ENCODE measurements at places on chromosomes 13 and 19. TPM values are rescaled to one million over a fixed set of nuclear protein-coding genes. Genes with fewer than 3 reads are reported as not detected.

Gene ZFP30
- total RNA-seq, result 16.3 TPM

Gene TMEM238
- total RNA-seq, result 0.14 TPM

Gene JAK3
- total RNA-seq, result 1.00 TPM

Gene MAMSTR
- total RNA-seq, result 0.28 TPM

Gene IL11
- total RNA-seq, result 5.4 TPM

Gene TTC9B
- total RNA-seq, result not detected

Gene URAD
- not detected for total RNA-seq

Gene TUBGCP3
- 10.5 TPM for total RNA-seq

Gene GRK1
- under 0.01 TPM for total RNA-seq

Gene ZNF285
- 2.0 TPM for total RNA-seq
